ENCODE measurements at places on chromosomes 1 and 21.

GRCh38 chr1:36942148-36942547 is 92.2 kb downstream of the GRIK3 start:
- no peak for DNase-seq

DNA sequence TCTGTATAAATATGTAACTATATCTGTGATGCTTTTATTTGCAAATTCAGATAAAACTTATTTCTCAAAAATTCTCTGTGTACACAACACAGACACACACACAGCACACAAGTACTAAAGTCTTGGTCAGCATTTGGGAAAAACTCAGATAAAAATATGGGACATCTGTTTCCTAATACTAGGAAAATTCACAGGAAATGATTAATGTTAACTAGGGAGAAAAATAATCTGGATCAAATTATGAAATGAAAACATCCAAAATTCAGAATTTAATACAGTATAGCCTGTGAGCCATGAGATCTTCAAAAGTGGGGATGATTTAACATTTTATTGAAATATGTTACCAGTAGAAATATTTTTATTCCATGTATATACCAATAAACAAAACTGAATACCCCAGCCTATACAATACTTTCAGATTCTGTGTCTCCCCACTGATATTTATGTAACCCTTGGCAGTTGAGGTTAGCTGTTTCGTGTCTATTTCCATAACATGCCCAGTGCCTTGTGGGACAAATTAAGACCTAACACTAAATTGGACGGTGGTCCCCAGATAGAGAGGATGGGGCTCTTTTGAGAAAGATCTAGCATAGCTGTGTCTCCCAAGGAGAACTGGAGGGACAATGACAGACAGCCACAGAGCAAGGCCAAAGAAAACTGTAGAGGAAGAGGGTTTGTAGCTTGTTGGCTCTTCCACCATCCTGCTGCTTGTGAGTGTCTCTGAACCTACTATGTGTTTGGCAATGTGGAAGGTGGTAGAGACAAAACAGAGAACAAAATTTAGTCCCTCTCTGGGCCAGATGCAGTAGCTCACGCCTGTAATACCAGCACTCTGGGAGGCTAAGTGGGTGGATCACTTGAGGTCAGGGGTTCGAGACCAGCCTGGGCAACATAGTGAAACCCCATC is 47.2 kb downstream of the GNG12 start:
- no peak for DNase-seq

GRCh38 chr1:116674751-116675150 is 7.2 kb upstream of the IGSF3 start:
- DNase-seq = no peak

GRCh38 chr1:44512313-44512885 is 107.3 kb downstream of the RNF220 start:
- no peak for DNase-seq

GRCh38 chr21:42376338-42376982 is 10.1 kb upstream of the TFF1 start:
- no peak for DNase-seq

DNA sequence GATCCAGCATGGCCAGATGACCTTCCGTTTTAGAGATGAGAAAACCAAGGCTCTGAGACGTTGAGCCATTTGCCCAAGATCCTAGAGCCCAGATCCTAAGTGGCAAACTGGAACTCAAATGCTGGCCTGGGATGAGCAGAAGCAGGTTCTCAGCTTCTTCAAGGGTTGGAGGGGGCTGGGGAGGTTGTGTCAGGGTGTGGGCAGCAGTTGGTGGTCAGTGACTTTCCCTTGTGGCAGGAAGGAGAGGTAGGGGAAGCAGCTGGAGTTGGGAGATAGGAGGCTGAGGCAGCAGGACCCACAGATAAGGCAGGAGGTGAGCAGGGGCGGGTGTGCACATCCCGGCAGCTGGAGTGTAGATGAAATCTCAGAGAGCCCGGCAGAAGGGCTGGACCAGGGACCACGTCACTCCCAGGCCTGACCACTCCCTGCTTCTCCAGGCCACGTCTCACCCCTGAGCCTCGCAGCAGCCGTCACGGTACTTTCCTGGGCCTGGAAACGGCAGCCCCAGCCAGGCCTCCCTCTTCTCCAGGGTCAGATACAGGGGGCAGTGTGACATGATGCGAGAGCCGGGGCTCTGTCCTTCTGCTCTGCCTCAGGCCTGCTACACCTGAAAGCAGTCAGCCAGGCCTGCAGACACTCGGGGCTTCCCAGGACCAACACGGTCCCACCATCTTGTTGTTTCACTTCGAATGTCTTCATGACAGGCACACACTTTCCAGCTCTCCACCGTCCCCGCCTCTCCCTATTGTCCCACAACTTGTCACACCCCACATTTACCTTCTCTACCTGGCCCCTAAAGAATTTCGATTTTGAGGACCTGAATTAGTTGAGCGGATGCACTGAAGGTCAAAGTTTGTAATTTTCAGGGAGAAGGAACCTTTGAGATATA is 11.5 kb upstream of the LAPTM5 start:
- no peak for DNase-seq

- no peak for DNase-seq
Measured at GRCh38 chr1:28281608-28282425, 22.5 kb downstream of the SESN2 start.

GRCh38 chr1:22262583-22262982 is 119.7 kb upstream of the WNT4 start:
- DNase-seq = no peak

GRCh38 chr1:30914587-30914922 is 6.0 kb upstream of the SDC3 start:
- no peak for DNase-seq

Data from upper lobe of right lung (tissue), 1 donor.